SJSA1 (cell line): ENCODE measurements at places on chromosomes 2 and 18. TPM values are rescaled to one million over a fixed set of nuclear protein-coding genes. Genes with fewer than 3 reads are reported as not detected.
A peak's percentile ranks its signal among the peaks of the same experiment; 100 is the strongest.

- DNase-seq, result no peak
- H3K27me3 ChIP-seq, result no peaks in the 10 kb centered on the region
- H3K4me1 ChIP-seq, result peaks cover 7% of the 10 kb centered on the region
- H3K27ac ChIP-seq, result no peak overlapping the region
- H3K36me3 ChIP-seq, result no peaks in the 10 kb centered on the region
- H3K4me3 ChIP-seq, result no peak overlapping the region
Observed at GRCh38 chr2:42999856-43000241, 207.5 kb upstream of the HAAO start.

SERPINB13 gene
- not detected in 2 replicates for total RNA-seq

- peaks cover 63% of the 10 kb centered on the region for H3K4me1 ChIP-seq
- no peak overlapping the region for H3K4me3 ChIP-seq
- peak overlapping the region; percentile 28 for H3K27ac ChIP-seq
- H3K36me3 ChIP-seq, result peaks cover 8% of the 10 kb centered on the region
Observed at GRCh38 chr2:101752716-101753616, 55.5 kb downstream of the MAP4K4 start.

UGT1A1 gene
- total RNA-seq, result not detected in 2 replicates

DNA sequence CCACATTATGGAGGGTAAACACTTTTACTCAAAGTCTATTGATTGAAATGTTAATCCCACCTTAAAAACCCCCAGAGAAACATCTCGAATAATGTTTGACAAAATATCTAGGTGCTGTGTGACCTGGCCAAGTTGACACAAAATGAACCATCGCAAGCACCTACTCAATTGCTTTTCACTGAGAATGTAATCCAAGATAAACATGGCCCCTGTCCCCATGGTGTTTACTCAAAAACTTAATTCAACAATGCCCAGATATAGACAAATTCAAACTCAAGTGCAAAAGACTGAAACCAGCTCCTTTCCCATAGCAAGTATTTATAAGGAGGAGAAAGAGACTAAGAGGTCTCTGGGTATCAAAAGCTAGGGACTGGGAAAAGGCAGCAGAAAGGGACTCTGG is 15.0 kb upstream of the ACMSD start:
- H3K27ac ChIP-seq, result no peak overlapping the region
- no peaks in the 10 kb centered on the region for H3K36me3 ChIP-seq
- H3K27me3 ChIP-seq, result no peaks in the 10 kb centered on the region
- no peak for DNase-seq
- no peaks in the 10 kb centered on the region for H3K4me1 ChIP-seq
- H3K4me3 ChIP-seq, result no peak overlapping the region

ERICH2 gene
- total RNA-seq, result not detected in 2 replicates

REG3A gene
- not detected in 2 replicates for total RNA-seq

DES gene
- 0.13 TPM in 1 of 2 replicates, not detected in the other for total RNA-seq

DNA sequence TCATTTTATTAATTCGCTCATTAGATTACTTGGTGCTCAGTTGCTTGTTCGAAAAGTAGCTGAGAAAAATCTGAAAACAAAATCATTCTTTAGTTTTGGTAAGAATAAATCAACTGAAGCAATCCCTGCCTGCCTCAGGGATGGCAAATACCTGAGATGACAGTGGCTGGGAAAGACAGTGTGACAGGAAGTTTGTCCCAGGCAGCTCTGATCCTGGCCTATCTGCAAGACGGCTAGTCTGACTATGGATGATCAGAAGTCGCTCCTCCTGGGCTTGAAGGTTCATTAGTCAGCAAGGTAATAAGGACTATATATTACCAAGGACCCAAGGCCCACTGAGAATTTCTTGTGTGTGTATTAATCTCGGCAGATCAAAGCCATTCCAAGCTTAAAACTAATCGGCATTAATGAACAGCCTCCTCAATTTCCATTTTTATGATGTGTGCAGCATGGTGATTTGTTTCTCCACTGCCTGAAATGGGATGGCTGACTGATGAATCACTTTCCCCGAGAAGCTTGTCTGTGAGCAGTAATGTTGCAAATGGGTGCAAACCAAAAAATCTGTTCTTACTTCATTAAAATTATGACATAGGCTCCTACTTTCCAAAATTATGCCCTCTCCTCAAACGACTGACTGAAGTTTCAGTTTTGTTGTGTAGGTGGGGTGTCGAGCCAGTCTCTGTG is 199.9 kb downstream of the ACTR3 start:
- no peak overlapping the region for H3K4me3 ChIP-seq
- H3K36me3 ChIP-seq, result no peaks in the 10 kb centered on the region
- no peak overlapping the region for H3K27ac ChIP-seq
- H3K4me1 ChIP-seq, result no peaks in the 10 kb centered on the region
- no peak for DNase-seq
- H3K27me3 ChIP-seq, result no peaks in the 10 kb centered on the region; the same call in 1 of the 2 replicates

CYS1 gene
- 13.7 and 21.3 TPM in 2 replicates for total RNA-seq

DNA sequence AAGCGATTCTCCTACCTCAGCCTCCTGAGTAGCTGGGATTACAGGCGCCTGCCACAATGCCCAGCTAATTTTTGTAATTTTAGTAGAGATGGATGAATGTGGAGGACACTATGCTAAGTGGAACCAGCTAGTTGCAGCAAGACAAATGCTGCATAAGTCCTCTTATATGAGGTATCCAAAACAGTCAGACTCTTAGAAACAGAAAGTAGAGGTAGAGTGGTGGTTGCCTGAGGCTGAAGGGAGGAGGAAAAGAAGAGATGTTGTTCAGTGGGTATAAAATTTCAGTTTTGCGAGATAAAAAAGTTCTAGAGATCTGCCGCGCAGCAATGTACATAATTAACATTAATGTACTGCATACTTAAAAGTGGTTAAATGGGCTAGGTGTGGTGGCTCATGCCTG is 145.3 kb upstream of the SPRED2 start:
- H3K4me1 ChIP-seq, result peaks cover 25% of the 10 kb centered on the region
- H3K4me3 ChIP-seq, result no peak overlapping the region
- no peaks in the 10 kb centered on the region for H3K27me3 ChIP-seq
- no peaks in the 10 kb centered on the region for H3K36me3 ChIP-seq
- peak overlapping the region; percentile 95 for H3K27ac ChIP-seq

DNA sequence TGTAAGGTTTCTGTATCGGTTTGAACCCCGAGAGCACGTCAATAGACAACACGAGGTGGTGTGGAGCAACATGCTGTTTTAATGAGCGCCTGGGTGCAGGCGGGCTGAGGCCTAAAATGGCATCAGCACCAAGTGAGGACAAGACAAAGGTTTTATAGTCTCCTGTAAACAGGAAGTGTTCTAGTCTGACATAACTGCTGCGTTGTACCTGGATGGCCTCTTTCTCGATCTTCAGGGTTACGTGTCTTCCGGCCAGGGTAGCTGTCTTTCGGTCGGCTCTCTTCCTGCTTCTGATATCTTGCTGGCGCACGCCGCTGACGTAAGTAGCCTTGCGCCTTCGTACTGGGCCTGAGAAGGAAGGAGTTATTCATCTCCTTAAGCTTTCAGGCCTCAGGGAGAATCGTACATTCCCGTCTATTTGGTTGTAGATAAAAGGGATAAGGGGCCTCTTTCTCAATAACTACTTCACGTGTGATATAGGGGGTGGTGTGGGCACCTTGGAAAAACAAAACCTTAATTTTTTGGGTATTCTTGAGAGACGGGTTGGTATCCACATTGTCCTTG is 53.5 kb downstream of the KYNU start:
- H3K4me3 ChIP-seq, result no peak overlapping the region
- no peak for DNase-seq
- H3K27me3 ChIP-seq, result no peaks in the 10 kb centered on the region
- no peaks in the 10 kb centered on the region for H3K4me1 ChIP-seq
- no peaks in the 10 kb centered on the region for H3K36me3 ChIP-seq
- H3K27ac ChIP-seq, result no peak overlapping the region

- DNase-seq, result no peak
- H3K4me3 ChIP-seq, result no peak overlapping the region
- no peaks in the 10 kb centered on the region for H3K4me1 ChIP-seq
Observed at GRCh38 chr2:65479524-65479923, 47.1 kb upstream of the SPRED2 start.

DNA sequence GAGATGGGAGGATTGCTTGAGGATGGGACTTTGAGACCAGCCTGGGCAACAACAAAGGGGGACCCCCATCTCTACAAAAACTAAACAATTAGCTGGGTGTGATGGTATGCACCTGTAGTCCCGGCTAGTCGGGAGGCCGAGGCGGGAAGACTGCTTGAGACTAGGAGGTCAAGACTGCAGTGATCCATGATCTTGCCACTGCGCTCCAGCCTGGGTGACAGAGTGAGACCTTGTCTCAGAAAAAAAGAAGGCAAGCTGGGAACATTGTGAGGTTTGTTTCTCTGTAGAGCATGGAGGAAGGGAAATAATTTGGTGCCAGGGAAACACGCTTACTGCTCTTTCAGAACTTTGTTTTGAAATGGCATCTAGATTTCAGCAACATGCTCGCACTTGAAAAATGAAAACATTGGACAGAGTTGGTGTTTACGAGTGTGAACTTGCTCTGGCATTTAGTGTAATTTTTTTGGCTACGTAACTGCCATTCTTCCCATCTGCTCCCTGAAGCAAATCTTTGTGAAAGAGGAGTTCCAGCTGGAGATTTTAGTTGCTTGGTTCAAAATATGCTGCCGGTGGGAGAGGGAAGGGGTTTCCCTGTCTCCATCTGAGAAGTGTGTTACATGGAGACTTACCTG is 125.6 kb upstream of the DLX2 start:
- H3K4me1 ChIP-seq, result peaks cover 23% of the 10 kb centered on the region
- H3K27ac ChIP-seq, result no peak overlapping the region
- no peak for DNase-seq
- H3K27me3 ChIP-seq, result no peaks in the 10 kb centered on the region

- no peak overlapping the region for H3K4me3 ChIP-seq
- no peak for DNase-seq
- no peaks in the 10 kb centered on the region for H3K27me3 ChIP-seq
- no peak overlapping the region for H3K27ac ChIP-seq
- no peaks in the 10 kb centered on the region for H3K4me1 ChIP-seq
- no peaks in the 10 kb centered on the region for H3K36me3 ChIP-seq
Observed at GRCh38 chr18:76052227-76052595, 442.8 kb downstream of the ZNF516 start.

DNA sequence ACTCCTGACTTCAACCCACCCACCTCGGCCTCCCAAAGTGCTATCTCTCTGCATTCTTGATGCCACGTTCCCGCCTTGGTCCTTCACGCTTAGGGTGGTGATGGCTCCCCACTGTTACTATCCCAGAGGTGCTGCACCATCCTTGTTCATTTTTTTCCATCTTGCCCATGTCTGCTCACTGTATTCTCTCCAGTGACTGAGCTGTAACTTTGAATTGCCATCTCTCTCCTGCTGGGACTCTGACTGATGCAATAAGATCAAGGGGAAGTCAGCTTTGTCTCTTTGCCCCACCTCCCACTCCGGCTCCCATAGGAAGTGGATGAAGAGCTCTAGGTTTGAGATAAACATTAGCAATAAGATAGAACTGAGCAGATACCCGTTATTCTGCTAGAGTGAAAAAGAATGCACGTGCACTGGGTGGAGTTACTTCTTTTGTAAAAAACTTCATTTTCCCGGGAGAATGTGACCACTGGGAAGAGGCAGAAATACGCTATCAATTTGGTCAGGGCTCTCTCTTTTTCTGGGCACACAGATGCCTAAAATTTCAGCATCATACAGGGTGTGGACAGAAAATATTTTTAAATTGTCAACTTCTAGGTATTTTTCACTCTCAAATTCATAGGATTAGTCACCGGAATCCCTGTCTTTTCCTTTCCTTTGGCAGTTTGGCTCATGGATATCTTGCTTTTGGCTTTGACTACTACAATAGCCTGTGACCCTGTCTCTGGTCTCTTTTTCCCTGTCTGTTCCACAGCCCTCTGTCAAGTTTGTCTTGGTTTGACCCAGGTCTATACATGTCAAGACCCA is 105.4 kb downstream of the POLR1A start:
- H3K4me3 ChIP-seq, result no peak overlapping the region
- H3K4me1 ChIP-seq, result peaks cover 58% of the 10 kb centered on the region

RGPD4 gene
- not detected in 2 replicates for total RNA-seq

GRCh38 chr2:206260188-206261012 is 14.1 kb upstream of the ZDBF2 start:
- no peak overlapping the region for H3K4me3 ChIP-seq
- no peaks in the 10 kb centered on the region for H3K36me3 ChIP-seq
- peaks cover 3% of the 10 kb centered on the region for H3K27me3 ChIP-seq
- H3K27ac ChIP-seq, result no peak overlapping the region

- DNase-seq, result no peak
- no peak overlapping the region for H3K4me3 ChIP-seq
- H3K27me3 ChIP-seq, result no peaks in the 10 kb centered on the region
- H3K36me3 ChIP-seq, result no peaks in the 10 kb centered on the region
- H3K4me1 ChIP-seq, result peaks cover under 1% of the 10 kb centered on the region
Observed at GRCh38 chr18:58407649-58408407, 221.1 kb downstream of the ALPK2 start.

DNA sequence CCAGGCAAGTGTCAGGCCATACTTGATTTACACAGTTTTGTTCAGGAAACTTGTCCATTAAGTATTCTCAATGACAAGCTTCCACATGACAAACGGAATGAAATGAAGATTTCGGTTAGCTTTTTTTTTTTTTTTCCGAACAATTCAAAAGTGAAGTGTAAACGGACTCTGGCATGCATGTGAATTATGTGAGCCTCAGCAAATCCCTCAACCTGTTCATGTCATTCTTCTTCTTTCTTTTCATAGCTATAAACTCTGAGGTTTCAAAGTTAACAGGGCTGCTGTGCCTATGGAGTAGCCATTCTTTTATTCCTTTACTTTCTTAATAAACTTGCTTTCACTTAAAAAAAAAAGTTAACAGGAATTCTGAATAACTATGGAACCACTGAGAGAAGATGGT is 110.3 kb downstream of the NOL10 start:
- peaks cover 50% of the 10 kb centered on the region for H3K36me3 ChIP-seq
- H3K27me3 ChIP-seq, result no peaks in the 10 kb centered on the region
- H3K4me3 ChIP-seq, result no peak overlapping the region
- peaks cover 22% of the 10 kb centered on the region for H3K4me1 ChIP-seq
- no peak overlapping the region for H3K27ac ChIP-seq

- DNase-seq, result no peak
- no peaks in the 10 kb centered on the region for H3K4me1 ChIP-seq
- no peaks in the 10 kb centered on the region for H3K27me3 ChIP-seq
- H3K36me3 ChIP-seq, result no peaks in the 10 kb centered on the region
- no peak overlapping the region for H3K4me3 ChIP-seq
Observed at GRCh38 chr18:56508370-56509036, 129.9 kb downstream of the TXNL1 start.

- H3K27ac ChIP-seq, result no peak overlapping the region
- H3K36me3 ChIP-seq, result no peaks in the 10 kb centered on the region
- H3K27me3 ChIP-seq, result no peaks in the 10 kb centered on the region
- DNase-seq, result no peak
Observed at GRCh38 chr18:73520229-73520628, 627.4 kb downstream of the FBXO15 start.

ZNF385B gene
- not detected in 2 replicates for total RNA-seq

DNA sequence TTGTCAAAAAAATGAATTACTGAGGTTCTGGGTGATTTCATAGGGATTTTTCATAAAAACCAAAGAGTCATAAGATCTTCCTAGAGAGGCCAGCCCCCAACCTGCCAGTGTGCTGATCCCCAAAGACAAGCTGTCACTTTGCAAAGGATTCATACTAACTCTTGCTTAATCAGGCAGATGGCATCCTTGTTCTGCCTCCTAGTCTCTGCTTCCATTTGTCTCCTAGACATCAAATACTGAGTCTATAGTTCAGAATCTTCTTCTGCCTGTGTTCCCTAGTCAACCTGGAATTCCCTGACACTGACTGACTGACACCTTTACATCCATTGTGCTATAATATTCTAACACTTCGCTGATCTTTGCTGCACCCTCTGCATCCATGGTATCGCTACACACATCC is 84.9 kb downstream of the SLC8A1 start:
- H3K27ac ChIP-seq, result no peak overlapping the region
- DNase-seq, result no peak
- H3K36me3 ChIP-seq, result no peaks in the 10 kb centered on the region
- H3K4me3 ChIP-seq, result no peak overlapping the region
- peaks cover 24% of the 10 kb centered on the region for H3K4me1 ChIP-seq
- H3K27me3 ChIP-seq, result no peaks in the 10 kb centered on the region

TTLL4 gene
- 6.4 and 11.0 TPM in 2 replicates for total RNA-seq
